GM06990 (cell line): ENCODE measurements at places on chromosomes 1 and 21.

DNA sequence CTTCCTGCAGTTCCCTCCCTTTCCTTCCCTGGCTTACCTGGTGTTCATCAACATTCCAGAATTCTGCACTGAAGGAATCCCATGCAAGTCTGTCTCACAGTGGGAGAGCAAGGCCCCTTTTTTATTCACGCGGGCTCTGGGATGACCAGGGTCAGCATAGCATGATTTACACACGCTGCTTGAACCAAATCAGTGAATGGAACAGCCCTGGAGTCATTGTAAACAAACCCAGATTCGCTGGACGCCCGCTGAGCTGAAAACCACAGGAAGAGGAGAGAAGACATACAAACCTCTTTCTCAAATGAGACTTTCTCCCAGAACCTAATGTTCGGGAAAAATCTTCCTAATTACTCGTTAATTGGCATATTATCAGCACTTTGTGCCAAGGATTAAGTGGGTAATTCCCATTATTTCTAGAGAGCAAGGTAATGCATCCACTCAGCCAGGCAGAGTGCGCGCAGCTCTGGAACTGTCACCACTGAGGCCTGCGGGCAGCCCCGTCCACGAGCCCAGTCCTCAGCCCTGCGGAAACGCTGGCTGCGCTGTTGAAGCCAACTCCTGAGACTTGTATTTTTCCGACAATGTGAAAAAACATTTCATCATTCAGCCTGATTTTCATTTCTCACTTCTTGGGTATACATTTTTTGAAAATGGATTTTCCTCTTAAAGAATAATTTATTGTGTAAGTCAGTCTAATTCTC lies 140.0 kb downstream of the ETS2 start:
- DNase-seq, result no peak

DNA sequence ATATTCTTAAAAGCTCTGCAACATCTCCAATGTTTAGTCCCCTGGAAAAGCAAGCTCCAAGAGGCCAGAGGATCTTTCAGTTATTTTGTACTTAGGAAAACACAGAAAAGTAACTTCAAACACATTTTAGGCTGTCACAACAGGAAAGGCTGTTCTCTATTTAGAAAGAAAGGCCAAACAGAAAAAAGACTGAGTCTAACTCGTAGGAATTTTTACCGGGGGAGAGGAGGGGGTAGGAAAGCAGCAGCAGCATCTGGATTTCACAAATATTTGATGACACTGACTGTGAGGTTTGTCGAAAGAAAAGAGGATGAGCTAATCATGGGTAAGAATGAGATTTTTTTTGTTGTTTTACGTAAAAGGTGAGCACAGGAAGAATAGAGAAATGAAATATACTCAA lies 107.1 kb downstream of the EIF4G3 start:
- no peak for DNase-seq

DNA sequence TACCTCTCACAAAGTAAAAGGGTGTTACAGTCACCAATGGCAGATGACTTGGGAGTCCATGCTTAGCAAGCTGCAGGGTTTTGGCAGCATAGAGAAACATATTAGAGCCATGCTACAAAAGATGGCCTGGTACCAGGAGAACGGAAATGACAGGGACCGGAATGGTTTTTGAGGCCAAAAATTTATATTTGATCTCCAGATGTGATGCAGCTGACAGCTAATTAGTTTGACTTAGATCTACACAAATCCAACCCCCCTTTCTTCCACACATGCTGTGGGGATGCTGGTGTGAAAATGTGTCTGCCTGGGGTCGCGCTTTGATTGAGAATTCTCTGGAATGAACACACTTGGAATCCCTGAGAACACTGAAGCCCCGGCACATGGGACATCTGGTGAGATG lies 26.5 kb downstream of the SYF2 start:
- DNase-seq, result no peak

DNA sequence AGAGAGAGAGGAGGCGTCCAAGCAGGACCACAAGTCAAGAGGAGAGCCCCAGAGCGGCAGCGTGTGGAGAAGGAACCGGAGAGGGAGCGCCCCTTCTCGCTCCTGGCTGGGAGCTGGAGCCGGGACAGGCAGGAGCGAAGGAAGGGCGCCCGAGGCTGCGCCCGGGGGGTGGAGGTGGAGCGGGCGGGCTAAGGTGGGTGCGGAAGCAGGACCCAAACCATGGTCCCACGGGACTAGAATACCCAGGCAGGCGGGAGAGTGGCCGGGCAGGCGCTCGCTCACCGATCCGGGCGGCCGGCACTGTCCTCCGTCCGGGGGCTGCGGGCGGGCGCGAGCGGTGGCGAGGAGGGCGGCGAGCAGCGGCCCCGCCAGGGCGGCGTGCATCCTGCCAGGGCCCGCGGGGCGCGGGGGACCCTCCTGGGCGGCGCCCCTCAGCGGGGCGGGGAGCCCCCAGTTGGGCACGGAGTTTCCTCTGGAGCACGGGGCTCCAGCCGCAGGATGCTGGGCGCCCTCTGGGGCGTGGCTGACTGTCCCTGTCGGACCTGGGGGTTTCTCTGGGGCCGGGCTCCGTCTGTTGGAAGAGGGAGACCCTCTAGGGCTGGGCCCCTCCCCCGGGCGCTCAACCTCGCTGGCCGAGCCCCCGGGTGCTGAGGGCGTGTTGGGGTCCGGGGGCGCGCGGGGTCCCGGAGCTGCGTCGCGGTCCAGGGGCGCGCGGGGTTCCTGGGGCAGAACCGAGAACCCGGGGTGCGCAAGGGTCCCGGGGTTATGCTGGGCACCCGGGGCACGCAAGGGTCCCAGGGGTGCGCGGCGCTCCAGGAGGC lies 569 bp downstream of the TRABD2B start:
- DNase-seq, result no peak

GRCh38 chr1:47621483-47621882 lies 183.6 kb downstream of the FOXD2 start:
- no peak for DNase-seq

DNA sequence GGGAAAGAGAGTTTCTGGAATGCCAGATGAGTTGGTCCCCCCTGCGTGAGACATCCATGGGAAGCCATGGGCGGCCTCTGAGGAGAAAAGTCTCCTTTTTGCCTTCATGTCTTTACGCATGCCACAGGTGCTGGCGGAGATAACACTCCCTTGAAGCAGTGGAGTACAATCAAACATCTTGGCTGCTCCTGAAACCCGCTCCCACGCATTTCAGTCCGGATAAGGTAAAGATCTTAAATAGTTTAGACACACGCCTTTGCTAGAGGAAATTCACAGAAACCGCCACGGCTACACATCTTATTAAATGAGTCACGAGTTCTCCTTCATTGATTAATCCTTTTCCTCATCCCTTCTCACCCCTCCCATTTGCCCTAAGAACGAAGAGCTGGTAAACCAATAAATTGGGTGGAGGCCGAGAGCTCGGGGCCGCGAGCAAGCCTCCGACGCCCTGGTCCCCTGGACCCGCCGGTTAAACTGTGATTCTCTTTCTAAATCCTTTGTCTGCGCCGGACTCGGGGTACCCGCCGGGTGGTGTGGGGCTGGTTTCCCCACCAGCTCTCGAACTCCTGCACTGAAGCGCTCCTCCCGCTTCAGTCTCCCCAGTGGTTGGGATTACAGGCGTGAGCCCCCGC lies 6.6 kb upstream of the ZNF669 start:
- DNase-seq, result no peak

DNA sequence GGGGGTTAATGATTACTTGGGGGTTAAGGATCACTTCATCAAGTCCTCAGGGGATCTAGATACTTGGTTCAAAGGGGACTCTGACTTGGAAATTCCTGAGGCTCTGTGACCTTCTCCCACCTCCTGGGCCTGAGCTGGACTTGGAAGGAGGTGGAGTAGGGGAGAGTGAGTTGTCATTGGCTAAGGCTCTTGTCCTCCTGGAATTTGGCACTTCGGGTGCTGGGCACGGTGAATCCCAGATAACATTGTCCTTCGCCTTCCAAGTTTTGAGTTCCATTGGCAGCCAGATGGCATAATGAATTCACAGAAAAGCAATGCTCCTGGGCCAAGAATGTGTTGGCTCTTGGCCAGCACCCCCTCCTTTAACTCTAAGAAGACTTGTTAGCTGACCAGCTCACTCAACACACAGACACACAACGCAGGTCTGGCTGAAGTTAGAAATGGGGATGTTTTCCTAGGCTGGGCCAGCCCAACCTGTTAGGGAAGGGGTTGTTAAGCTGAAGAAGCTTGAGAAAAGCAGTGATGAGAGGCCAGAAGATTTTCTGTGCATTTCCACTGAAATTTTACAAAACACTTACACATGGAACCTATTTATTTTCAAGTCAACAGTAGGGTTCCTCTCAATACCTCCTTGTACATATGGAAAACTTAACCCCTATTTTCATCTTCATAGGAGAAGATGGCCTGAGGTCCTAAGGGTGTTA lies 29.7 kb downstream of the SLC26A9 start:
- no peak for DNase-seq

DNA sequence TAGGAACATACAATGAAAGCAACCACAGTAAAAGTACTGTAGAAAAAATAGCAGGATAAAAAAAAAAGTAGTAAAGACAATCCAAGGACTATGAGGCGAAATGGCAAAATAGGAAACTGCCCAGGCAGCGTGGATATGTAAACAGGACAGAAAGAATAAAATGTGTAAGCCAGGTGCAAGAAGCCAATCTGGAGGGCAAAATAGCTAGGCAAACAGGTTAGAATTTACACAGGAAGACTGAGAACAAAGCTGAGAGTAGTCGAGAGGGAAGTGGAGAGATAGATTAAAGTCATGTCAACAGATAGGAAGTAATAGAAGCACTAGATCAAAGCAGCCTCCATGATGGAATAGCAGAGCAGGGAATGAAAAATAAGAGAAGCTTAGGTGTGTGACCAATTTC lies 124.2 kb upstream of the B3GALT2 start:
- DNase-seq, result no peak

DNA sequence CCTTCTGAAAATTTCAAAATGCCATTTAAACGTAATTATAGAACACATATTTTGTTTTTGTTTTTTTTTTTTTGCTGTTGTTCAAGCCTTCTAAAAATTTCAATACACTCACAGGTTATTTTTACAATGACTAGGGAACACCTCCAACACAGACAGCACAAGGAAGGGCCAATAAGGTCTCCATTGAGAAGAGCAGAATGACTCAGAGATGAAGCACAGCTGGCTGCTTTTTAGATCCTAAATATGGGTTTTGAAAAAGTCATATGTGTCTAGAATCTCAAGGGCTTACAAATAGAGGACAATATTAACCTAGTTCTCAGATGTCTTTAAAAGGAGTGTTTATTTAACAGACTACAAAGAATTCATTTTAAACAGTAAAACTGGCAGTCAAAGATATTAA lies 104.6 kb downstream of the NEGR1 start:
- no peak for DNase-seq

- no peak for DNase-seq
Measured at GRCh38 chr1:3138623-3139151, 69.7 kb downstream of the PRDM16 start.

DNA sequence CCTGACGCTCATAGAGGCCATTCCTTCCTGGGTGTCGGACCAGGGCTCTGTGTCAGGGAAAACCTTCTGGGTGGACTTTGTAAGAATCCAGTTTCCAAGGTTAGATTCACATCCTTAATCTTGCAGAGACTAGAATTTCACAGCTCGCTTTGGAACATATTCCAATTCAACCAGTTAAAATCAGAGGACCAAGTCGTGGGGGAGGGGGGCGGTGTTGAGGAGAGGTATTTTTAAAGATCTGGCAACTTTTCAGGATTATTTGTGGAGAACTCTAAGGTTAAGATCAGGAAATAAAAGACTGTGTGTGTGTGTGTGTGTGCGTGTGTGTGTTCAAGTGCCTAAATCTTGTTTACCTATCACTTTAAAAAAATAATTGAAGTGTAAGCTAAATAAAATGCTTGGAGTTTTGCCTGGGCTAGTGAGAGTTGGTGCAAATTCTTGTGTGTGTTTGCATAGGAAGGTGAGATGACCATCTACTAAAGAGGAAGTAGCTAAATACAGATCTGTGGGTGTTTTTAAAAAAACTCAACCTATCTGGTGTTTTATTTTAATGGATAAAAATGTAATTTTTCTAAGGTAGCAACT lies 21.8 kb downstream of the TENT5C start:
- no peak for DNase-seq

GRCh38 chr1:163922743-163923201 lies 601.0 kb downstream of the NUF2 start:
- DNase-seq, result peak; percentile 12

GRCh38 chr1:228212966-228213844 lies 5.4 kb downstream of the OBSCN start:
- DNase-seq, result peak; percentile 82

DNA sequence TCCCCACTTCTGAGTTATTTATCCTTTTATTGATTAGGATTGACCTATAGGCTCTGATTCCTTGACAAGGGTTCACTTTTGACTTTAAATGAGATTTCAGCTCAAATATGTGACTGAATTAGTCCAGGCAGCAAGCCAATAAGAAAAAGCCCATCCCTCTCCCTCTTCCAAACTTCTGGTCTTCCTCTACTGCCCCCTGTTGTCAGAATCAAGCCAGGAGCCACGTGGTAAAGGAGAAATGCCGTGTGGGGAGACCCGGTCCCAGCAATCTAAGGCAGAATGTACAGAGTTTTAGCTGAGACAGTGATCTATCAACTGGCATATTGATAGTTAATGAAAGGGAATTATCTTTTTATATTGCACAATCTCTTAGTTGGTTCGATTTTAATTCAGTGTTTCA lies 5.2 kb downstream of the ADAMTS5 start:
- no peak for DNase-seq

GRCh38 chr1:243917177-243917862 lies 67.3 kb upstream of the AKT3 start:
- DNase-seq, result no peak

DNA sequence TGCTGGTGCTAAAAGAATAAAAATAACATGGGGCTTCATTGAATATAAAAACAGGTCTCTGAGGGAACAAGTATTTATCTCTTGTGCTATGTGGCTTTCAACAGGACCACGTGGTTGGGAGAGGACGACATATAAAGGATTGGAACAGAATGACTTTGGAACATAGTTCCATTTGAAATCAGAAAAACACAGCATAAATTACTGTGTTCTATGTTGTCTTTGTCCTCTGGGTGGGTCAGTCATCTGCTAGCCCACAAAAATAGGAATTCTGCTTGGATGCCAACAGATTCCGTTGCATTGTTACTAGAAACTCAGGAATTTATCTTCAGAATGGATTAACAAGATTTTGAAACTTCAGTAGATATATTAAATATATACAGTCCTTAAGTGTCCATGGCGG lies 5.9 kb downstream of the CEP85 start:
- no peak for DNase-seq
